ENCODE measurements at places on chromosomes 16 and 17.

DNA sequence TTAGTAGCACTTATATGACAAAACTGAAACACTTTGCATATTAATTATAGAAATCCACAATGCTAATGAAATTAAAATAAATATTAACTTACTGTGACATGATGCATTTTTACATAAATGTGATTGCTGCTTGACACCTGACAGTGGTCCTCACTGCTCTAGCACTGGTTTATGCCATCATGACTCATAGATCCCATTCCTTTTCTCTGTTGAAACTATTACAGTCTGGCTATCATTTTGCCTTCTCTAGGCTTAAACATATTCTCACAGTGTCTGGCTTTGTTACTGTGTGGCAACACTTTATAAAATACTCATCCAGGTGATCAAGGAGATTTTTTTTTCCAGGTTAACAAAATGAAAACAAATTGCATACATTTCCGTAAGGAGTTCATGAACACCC is 108.0 kb downstream of the MRTFB start:
- H3K27ac ChIP-seq: no peak overlapping the region
- H3K36me3 ChIP-seq: no peaks in the 10 kb centered on the region
- H3K4me1 ChIP-seq: peaks cover 1% of the 10 kb centered on the region

GRCh38 chr17:5526821-5527598 is 40.6 kb downstream of the MIS12 start:
- H3K27me3 ChIP-seq: no peaks in the 10 kb centered on the region
- H3K36me3 ChIP-seq: peaks cover 14% of the 10 kb centered on the region
- H3K4me1 ChIP-seq: peaks cover 19% of the 10 kb centered on the region
- peak overlapping the region; percentile 92 for H3K27ac ChIP-seq
- DNase-seq: peak; percentile 77

GRCh38 chr16:70470927-70471341 is 16.5 kb downstream of the FCSK start:
- H3K27ac ChIP-seq: no peak overlapping the region
- H3K4me3 ChIP-seq: no peak overlapping the region

DNA sequence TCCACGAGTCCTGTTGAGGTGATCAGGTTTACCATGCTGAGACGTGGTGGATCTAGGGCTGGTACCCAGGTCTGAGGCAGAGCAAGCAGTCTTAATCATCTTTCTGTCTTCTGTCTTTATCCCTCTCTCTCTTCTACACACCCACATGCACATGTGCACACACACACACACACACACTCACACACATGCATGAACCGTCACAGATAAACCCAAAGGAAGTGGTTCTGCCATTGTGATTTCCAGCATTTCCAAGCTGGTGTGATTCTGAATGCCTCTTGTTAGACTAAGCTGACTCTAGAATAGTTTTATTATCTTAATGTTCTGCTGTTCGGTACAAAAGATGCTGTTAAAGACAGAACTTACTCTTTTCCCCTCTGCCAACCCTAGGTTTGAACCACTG is 411.8 kb upstream of the SALL1 start:
- H3K27ac ChIP-seq: no peak overlapping the region
- DNase-seq: no peak
- no peaks in the 10 kb centered on the region for H3K27me3 ChIP-seq
- H3K4me1 ChIP-seq: no peaks in the 10 kb centered on the region

DNA sequence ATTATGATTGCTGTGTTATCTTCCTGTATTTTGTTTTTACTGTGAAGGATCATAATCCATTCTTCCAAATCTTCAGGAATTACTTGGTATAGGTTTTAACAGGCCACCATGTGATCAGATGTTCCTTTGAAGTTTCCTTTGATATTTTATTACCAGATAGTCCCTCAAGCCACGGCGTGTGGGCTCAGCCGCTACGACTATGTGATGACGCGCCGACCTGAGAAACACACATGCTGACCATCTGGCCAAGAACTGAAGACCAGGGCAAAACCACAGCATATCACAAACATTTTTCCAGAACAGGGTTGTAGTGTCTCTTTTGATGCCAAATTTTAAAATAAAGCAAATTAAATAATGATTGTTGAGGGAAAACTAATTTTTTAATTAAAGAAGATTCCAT is 47.3 kb downstream of the ZCCHC14 start:
- no peaks in the 10 kb centered on the region for H3K27me3 ChIP-seq
- no peak for DNase-seq
- H3K4me3 ChIP-seq: no peak overlapping the region
- no peaks in the 10 kb centered on the region for H3K4me1 ChIP-seq

GRCh38 chr17:34562387-34562786 is 17.0 kb upstream of the TMEM132E start:
- DNase-seq: no peak
- H3K36me3 ChIP-seq: no peaks in the 10 kb centered on the region
- no peak overlapping the region for H3K4me3 ChIP-seq
- no peak overlapping the region for H3K27ac ChIP-seq
- peaks cover 12% of the 10 kb centered on the region for H3K27me3 ChIP-seq

All from activated naive CD8-positive, alpha-beta T cell treated with anti-CD3 and anti-CD28 coated beads, Interleukin-2, amount 50 U/mL, for 24 hours (primary cell).